ENCODE measurements at places on chromosomes 1 and 21.

DNA sequence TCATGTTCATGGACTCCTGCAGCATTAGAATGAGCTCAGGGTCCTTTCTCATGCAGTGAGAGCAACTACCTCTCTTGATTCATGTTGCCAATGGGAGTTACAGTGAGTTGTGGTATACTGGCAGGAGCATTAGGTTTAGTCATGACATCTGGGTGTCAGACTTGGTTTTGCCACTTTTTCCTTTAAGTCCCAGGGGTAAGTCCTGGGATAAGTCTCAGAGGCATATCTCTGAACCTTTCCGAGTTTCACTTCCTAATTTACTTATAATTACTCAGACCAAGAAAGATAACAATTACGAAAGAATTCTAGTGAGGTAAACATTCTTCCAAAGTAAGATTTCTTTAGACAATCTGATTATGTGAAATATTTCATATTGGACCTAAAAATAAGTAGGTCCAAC lies 606.0 kb downstream of the SMYD3 start:
- DNase-seq: no peak

- DNase-seq: no peak
Observed at GRCh38 chr1:68624233-68624632, 127.4 kb upstream of the DEPDC1 start.

DNA sequence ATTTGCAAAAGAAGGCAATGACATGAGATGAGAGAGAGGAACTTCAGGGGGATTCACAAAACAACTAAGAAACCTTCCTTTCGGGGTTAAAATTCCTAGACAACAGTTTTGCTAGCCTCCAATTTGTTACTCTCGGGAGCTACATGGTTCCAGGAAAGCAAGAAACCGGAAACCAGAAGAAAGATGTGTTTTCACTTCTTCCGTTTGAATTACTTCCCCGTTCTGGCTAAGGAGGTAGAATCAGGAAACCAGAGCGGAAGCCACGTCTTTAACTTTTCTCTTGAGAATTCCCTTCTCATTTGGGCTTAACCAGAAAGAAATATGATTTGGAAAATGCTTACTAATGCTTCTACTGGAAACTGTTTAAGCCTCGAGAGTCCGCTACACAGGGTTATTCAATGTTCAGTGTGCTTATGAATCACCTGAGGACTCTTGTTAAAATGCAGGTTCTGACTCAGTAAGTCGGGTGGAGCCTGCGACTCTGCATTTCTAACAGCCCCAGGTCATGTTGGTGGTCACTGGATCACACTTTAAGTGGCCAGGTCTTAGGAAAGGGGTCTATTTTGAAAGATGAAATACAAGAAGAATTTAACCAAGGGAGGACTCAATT lies 43.5 kb upstream of the MCOLN3 start:
- no peak for DNase-seq

DNA sequence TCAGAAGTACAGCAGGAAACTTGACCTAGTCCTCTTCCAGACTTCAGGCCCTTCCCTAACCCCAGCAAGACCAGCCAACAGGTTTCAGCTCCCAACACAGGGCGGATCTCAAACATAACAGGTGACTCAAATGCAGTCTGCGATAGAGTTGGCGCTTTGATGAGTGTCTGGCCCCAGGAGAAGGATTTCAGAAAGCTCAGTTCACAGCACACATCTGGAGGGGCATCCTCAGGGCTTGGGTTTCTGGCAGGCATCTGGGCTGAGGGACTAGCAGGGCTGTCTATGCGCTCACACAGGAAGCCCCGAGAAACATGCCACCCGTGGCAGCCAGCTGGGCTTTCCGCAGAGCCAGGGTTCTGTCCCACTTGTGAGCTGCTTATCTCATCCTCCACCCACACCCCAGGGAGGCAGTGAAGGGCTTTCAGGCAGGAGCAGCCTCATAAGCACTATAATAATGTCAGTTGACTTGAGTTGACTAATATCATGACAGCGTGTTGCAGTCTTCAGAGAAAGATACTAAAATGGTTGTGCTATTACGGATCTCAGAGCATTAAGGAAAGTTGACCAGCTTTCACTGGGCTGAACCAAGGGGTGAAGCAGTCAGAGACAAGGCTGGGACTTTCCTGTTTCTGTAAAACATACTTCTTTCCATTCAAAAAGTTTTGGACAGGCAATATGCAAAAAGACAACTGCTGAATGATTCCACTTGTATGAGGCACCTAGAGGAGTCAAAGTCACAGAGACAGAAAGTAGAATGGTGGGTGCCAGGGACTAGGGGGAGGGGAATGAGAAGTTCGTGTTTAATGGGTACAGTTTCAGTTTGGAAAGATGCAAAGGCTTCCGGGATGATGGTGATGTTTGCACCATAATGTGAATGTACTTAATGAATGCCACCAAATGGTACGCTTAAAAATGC lies 233.0 kb upstream of the IRF2BP2 start:
- DNase-seq: peak; percentile 53

GRCh38 chr1:91450260-91450659 lies 45.6 kb upstream of the HFM1 start:
- DNase-seq: no peak

GRCh38 chr1:3323021-3323795 lies 131.3 kb upstream of the ARHGEF16 start:
- DNase-seq: no peak

- DNase-seq: no peak
Observed at GRCh38 chr1:202283991-202284390, 57.7 kb downstream of the UBE2T start.

- DNase-seq: no peak
Observed at GRCh38 chr1:235375919-235376605, 8.8 kb downstream of the TBCE start.

GRCh38 chr1:225559902-225560301 lies 93.0 kb downstream of the ENAH start:
- DNase-seq: no peak

DNA sequence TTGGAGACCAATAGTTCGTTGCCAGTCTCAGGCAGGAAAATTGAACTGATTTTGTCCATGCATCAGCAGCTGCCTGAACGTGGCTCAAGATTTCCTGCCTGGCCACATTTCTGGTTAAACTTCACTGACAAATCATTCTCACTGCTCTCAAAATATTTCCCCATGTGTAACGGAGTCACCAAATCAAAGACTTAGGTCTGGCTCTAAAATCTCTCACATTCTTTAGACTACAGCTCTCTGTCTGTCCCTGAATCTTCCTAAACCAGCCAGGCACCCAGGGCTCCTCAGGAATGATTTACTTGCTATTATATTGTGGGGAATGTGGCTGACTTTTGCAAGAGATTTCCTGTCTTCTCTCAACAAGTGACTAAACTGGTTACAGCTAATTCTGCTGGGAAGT lies 49.2 kb upstream of the GJA8 start:
- no peak for DNase-seq

- no peak for DNase-seq
Observed at GRCh38 chr1:98323388-98323787, 338.1 kb upstream of the SNX7 start.

DNA sequence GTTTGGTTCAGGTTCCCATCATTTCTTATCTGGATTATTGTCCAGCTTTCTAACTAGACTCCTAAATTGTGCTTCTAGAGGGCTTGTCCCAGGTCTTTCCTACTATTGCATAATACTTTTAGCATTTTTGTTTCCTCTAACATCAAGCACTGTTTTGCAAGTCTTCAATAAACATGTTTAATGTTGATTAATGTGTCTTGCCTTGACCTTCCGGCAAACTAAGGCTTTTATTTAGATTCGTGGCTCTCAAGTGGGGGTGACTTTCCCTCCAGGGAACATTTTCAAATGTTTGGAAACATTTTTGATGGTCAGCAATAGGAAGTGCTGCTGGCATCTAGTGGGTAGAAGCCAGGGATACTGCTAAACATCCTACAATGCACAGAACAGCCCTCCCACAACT lies 90.7 kb downstream of the RPE65 start:
- no peak for DNase-seq

GRCh38 chr1:168979276-168979675 lies 127.2 kb upstream of the ATP1B1 start:
- no peak for DNase-seq

- DNase-seq: no peak
Observed at GRCh38 chr1:94009304-94009703, 100.1 kb upstream of the GCLM start.

DNA sequence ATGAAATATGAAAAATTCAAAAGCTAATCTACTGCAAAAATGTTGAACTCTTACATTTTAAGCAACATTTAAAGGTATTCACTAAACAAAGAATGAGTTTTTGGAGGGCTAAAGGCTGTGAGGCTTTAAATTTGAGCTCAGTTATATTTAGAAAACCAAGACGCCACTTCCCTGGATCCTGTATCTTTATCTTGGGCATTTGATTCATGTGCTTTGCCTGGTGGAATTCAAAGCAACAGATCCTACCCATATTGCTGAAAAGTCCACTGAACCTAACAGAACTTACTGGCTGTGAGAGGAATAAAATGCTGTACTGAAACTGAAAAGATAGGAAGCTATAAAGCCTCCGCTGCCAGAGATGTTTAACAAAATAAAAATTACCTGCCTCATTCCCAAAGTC lies 14.3 kb downstream of the FOXJ3 start:
- no peak for DNase-seq

DNA sequence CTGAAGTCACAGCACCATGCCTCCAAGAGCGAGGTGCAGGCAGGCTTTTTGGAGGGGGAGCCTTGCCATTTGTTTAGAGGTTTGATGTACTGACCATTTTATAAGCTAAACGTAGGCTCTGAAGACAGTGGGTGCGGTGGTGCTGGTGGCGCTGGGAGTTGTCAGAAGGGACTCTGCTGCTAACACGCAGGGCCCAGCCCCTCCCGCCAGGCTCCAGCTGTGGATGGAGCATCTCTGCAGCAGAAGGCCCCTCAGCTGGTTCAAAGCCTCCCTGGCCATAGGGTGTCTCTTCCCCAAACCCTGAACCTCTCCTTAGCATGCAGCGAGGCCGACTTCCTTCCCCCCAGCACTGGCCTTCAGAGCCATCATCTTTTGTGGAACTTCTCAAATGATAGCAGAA lies 105.3 kb downstream of the AJAP1 start:
- no peak for DNase-seq

DNA sequence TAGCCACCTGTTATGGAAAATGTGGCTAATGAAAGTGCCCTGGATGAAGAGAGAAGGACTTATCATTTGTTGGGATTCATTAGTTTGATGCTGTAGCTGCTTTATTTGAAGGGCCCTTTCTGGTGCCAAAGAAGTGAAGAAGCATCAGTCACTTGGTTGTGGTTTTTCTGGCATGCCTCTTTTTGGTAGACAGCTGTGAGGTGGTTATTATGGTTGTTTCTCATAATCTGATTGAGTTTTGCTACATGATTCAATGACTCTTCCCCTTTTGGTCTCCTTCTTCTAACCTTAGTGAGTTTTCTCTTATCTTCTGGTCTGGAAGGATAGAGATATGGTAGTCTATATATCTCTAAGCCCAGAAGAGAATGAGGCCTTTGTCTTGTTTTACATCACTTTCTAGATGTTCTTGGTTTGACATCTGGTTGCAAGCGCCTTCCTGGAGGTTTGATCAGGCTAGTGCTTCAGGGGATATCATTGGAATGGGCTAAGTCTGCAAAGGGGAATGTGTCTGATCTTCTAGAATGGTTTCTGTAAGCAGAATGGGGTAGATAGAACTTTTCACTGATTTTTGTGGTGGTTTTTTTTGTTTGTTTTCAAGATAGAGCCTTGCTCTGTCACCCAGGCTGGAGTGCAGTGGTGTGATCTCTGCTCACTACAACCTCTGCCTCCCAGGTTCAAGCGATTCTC lies 26.0 kb downstream of the ARID1A start:
- no peak for DNase-seq

DNA sequence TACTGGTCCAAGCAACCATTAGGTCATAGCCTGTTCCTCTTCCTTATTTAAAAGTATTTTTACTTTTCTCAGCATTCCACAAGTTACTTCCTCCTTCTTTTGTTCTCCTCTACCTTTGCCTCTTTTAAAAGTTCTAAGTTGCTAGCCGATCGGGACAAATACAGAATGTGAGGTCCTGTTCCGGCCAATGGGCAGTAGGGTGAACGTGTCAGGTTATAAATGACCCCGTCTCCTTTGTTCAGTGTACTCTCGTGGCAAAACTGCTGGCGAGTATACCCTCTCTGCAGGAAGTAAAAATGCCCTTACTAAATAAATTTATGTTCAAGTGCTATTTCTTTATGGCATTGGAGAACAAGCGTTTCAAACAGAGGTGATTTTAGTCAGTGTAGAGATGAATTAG lies 2.5 kb downstream of the ADCY10 start:
- no peak for DNase-seq

GRCh38 chr1:164912290-164912689 lies 353.3 kb downstream of the PBX1 start:
- DNase-seq: no peak

- DNase-seq: no peak
Observed at GRCh38 chr21:27067226-27067625, 100.3 kb upstream of the ADAMTS5 start.

- DNase-seq: no peak
Observed at GRCh38 chr1:110112656-110113055, 413 bp downstream of the UBL4B start.

DNA sequence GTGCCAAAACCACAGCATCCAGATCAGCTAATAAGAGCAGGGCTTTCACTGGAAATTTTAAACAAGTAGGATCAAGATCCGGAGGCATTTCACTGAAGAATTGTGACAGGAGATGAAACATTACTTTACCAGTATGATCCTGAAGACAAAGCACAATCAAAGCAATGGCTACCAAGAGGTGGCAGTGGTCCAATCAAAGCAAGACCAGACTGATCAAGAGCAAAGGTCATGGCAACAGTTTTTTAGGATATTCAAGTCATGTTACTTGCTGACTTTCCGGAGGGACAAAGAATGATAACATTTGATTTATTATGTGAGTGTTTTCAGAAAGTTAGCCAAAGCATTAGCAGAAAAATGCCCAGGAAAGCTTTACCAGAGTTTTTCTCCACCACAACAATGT lies 8.2 kb downstream of the ZSWIM5 start:
- no peak for DNase-seq

- no peak for DNase-seq
Observed at GRCh38 chr1:219152751-219153150, 20.9 kb upstream of the LYPLAL1 start.

- peak; percentile 8 for DNase-seq
Observed at GRCh38 chr1:10823000-10823401, 26.6 kb upstream of the CASZ1 start.

DNA sequence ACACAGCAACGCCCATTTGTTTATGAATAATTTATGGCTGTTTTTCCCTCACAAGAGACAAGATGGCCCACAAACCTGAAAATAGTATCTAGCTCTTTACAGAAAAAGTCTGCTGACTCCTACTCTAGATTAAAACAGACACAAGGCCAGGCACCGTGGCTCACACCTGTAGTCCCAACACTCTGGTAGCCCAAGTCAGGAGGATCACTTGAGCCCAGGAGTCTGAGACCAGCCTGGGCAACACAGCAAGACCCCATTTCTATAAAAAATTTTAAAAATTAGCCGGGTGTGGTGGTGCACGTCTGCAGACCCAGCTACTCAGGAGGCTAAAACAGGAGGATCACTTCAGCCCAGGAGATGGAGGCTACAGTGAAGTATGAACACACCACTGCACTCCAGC lies 34.6 kb downstream of the LUZP1 start:
- no peak for DNase-seq
